ENCODE measurements at places on chromosomes 7 and 10. TPM values are rescaled to one million over a fixed set of nuclear protein-coding genes. Genes with fewer than 3 reads are reported as not detected.

The CYP26C1 gene
- polyA plus RNA-seq: 0.01 TPM

The CPA2 gene
- not detected for polyA plus RNA-seq

The TMEM273 gene
- polyA plus RNA-seq: 7.7 TPM

The NRG3 gene
- polyA plus RNA-seq: not detected

The CPN1 gene
- not detected for polyA plus RNA-seq

The FEZF1 gene
- not detected for polyA plus RNA-seq

The SNX10 gene
- 0.63 TPM for polyA plus RNA-seq

The INPP5A gene
- polyA plus RNA-seq: 15.1 TPM

The SMKR1 gene
- polyA plus RNA-seq: 0.25 TPM

The CAMK1D gene
- polyA plus RNA-seq: 0.47 TPM

The PLCE1 gene
- 0.94 TPM for polyA plus RNA-seq

The GPER1 gene
- polyA plus RNA-seq: 1.5 TPM

The HYAL4 gene
- polyA plus RNA-seq: 1.7 TPM

The GIMAP5 gene
- 11.8 TPM for polyA plus RNA-seq

The SLC18A2 gene
- polyA plus RNA-seq: 0.05 TPM

The SPDYE6 gene
- polyA plus RNA-seq: 0.05 TPM

The OR6V1 gene
- polyA plus RNA-seq: not detected

The CRHR2 gene
- polyA plus RNA-seq: 0.30 TPM

The SPAM1 gene
- not detected for polyA plus RNA-seq

The UTF1 gene
- not detected for polyA plus RNA-seq

The DEPP1 gene
- 79.3 TPM for polyA plus RNA-seq

The CPVL gene
- polyA plus RNA-seq: 5.5 TPM

The ITGB8 gene
- 0.14 TPM for polyA plus RNA-seq

The DTX2 gene
- 21.5 TPM for polyA plus RNA-seq

The TEX36 gene
- not detected for polyA plus RNA-seq

The PPIA gene
- 1,168 TPM for polyA plus RNA-seq

The CYP2C19 gene
- polyA plus RNA-seq: 0.04 TPM

The RAMP3 gene
- 16.3 TPM for polyA plus RNA-seq

The EXOSC1 gene
- 29.4 TPM for polyA plus RNA-seq

The ZPBP gene
- not detected for polyA plus RNA-seq

The ANXA8 gene
- 0.05 TPM for polyA plus RNA-seq

The PRRT4 gene
- polyA plus RNA-seq: 0.87 TPM

The ACSM6 gene
- not detected for polyA plus RNA-seq

The RBM17 gene
- polyA plus RNA-seq: 157 TPM

The FHIP2A gene
- 6.6 TPM for polyA plus RNA-seq

The MBL2 gene
- polyA plus RNA-seq: not detected

The C7orf33 gene
- not detected for polyA plus RNA-seq

The C10orf88 gene
- 6.3 TPM for polyA plus RNA-seq

The LRGUK gene
- not detected for polyA plus RNA-seq

The VWC2 gene
- polyA plus RNA-seq: 0.01 TPM

The CNNM1 gene
- not detected for polyA plus RNA-seq

The GNAT3 gene
- polyA plus RNA-seq: not detected

The VENTX gene
- polyA plus RNA-seq: 0.34 TPM

The MMP21 gene
- 0.03 TPM for polyA plus RNA-seq

The CCDC172 gene
- not detected for polyA plus RNA-seq

The ICA1 gene
- 1.6 TPM for polyA plus RNA-seq

The ALKBH4 gene
- polyA plus RNA-seq: 8.4 TPM

The PRF1 gene
- 0.72 TPM for polyA plus RNA-seq

The KIAA1549 gene
- polyA plus RNA-seq: 1.4 TPM

The CBX3 gene
- 71.6 TPM for polyA plus RNA-seq

The CLCN1 gene
- polyA plus RNA-seq: 0.73 TPM

The FFAR4 gene
- 0.01 TPM for polyA plus RNA-seq

The AMZ1 gene
- 0.03 TPM for polyA plus RNA-seq

The ABCC2 gene
- polyA plus RNA-seq: 0.48 TPM

The TRIM50 gene
- 0.12 TPM for polyA plus RNA-seq

The DDC gene
- polyA plus RNA-seq: 0.10 TPM

The FAM25G gene
- not detected for polyA plus RNA-seq

The ANKRD30A gene
- polyA plus RNA-seq: not detected

The EGFR gene
- polyA plus RNA-seq: 5.5 TPM

Measured in psoas muscle (tissue), 8 donors.